Forelimb muscle (tissue), 1 donor: ENCODE measurements at places on chromosomes 4 and X.

DNA sequence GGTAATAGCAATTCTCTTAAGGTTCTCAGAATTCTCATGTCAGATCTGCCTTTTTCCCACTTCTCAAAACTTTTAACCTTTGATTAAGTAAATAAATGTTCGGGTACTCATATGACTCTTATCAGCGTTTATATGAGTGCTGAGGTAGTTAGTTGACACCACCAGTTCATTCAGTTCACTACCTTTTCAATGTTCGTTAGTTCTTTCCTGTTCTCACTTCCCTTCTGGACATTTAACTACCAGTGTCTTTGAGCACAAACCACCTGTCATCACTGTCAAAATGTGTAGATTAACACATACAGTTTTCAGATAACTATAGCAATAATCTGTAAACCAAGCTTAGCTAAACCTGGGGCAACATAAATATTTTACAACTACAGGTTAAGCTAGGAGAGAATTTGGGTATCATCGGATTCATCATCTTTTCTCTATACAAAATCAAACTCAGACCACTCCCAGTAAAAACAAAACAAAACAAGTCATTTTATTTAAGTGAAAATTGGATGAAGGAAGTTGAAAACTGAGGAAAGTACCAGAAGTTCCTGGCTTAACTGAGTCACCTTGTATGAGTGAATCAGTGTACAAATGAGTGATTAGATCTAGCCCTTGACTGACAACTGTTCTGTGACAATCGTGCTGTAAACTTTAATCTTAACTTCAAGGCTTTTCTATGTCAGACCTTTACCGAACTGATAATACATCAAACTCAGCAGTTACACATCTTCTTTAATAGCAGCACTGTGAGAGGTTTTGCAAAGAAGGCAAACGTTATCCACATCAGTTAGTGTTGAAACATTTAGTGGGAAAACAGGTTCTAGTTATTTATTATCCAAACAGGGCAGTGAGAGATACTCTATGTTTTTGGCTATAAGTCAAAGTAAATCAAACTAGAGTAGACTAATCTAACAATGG lies 41.9 kb downstream of the ARHGEF38 start:
- no peak for DNase-seq

GRCh38 chr4:138789796-138790195 lies 225.8 kb upstream of the NOCT start:
- no peak for DNase-seq

GRCh38 chrX:643241-643595 lies 12.6 kb downstream of the SHOX start:
- no peak for DNase-seq

GRCh38 chr4:62377700-62378099 lies 1177.6 kb downstream of the ADGRL3 start:
- no peak for DNase-seq

DNA sequence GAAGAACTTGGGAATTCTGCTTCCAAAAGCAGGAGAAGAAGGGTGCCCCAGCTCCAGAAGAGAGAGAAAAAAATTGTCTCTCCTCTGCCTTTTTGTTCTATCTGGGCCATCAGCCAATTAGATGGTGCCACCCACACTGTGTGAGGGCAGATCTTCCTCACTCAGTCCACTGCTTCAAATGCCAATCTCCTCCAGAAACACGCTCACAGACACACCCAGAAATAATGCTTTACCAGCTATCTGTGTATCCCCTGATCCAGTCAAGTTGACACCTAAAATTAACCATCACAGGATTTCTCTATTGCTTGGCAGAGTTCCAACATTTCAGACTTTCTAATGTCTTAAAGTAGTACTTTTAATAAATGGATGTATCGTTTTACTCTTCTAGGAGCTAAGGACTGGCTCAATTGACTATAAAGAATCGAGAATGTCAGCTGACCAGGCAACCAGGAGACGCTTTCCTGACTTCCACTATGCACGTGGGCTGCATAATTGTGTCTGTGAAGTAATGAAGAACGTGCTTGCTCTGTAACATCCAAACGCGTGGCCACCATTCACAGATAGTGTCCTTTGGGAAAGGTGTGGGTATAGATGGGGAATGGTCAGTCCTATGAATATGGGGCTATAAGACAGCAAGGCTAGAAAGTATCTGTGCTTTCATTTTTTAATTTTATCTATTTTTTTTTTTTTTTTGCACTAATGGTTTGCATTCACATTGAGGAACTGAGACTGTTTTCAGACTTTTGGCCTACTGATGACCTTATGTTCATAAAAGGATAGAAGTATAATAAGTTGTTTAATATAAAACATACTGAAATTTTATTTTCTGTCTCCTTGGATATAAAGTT lies 9.9 kb upstream of the SMIM20 start:
- DNase-seq = no peak

DNA sequence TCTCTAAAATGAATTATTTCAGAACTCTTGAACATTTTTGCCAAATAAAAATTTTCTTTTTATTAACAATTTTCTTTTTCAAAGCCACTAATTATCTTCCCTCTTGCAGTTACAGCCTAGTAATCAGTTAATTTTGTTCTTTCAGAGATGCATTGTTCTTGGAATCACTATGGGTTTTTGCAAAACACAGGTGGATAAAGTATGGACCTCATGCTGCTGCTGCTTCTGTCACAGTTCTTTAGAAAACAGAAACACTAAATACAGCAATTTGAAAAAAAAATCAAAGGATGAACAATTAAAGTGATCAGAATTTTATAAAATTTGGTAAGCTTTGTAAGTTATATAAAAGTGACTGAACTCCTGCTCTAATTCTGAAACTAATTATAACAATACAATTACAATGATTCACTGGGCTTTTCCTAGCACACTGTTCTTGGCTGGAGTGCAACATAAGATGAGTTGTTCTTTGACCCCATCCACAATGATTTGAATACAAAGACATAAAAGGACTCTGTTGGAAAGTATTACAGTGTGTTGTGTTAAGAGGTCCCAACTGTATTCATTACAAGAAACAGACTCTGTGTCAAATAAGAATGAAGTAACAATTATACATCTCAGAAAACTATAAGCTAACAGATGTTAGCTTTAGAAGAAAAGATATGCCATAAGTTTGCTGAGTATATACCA lies 59.4 kb upstream of the GK2 start:
- peak; percentile 35 for DNase-seq

GRCh38 chr4:168483811-168484210 lies 3.5 kb upstream of the DDX60L start:
- DNase-seq = no peak

DNA sequence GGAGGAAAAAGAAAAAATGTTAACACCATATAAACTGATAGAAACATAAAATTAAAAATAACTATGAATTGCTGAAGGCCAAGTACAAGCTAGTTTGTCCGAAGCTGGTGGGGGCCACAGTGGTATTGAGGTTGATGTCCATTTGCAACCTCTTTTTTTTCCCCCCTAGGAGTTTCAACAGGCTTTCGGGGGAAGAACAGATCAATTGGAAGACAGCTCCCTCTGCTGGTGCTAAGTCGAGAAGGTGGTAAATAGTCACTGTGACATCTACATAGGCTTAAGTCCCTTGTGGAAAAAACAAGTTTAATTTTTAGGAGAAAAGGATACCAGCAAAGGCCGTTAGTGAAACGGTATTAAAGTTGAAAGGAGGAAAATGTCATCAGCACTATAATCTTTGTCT lies 115.7 kb upstream of the ZXDA start:
- DNase-seq = no peak

GRCh38 chr4:42216664-42217063 lies 64.2 kb upstream of the BEND4 start:
- DNase-seq = no peak

GRCh38 chr4:127097061-127097460 lies 535.7 kb upstream of the INTU start:
- DNase-seq = no peak

GRCh38 chr4:94407846-94408245 lies 43.9 kb upstream of the PDLIM5 start:
- DNase-seq = no peak

DNA sequence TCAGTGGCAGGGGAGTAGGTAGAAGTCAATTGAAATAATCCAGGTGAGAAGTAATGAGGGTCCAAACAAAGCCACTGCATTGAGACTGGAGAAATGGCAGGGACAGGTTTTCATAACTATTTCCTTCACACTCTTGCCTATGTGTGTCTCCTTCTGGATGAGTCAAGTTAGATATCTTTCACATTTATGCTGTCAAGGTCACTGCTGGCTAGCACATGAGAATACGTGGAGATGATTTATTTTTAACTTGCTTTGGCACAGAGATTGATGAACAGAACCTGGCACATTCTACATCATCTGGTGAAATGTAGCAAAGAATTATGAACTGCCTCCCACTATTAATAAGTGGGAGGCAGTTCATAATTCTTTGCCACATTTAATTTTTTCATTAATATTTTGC lies 66.7 kb upstream of the BOD1L1 start:
- DNase-seq = no peak

GRCh38 chrX:65971151-65971550 lies 68.7 kb downstream of the VSIG4 start:
- DNase-seq = no peak

GRCh38 chr4:137656661-137657060 lies 124.4 kb upstream of the PCDH18 start:
- DNase-seq = no peak
